ENCODE measurements at places on chromosomes 4 and X.
A peak's percentile ranks its signal among the peaks of the same experiment; 100 is the strongest.

DNA sequence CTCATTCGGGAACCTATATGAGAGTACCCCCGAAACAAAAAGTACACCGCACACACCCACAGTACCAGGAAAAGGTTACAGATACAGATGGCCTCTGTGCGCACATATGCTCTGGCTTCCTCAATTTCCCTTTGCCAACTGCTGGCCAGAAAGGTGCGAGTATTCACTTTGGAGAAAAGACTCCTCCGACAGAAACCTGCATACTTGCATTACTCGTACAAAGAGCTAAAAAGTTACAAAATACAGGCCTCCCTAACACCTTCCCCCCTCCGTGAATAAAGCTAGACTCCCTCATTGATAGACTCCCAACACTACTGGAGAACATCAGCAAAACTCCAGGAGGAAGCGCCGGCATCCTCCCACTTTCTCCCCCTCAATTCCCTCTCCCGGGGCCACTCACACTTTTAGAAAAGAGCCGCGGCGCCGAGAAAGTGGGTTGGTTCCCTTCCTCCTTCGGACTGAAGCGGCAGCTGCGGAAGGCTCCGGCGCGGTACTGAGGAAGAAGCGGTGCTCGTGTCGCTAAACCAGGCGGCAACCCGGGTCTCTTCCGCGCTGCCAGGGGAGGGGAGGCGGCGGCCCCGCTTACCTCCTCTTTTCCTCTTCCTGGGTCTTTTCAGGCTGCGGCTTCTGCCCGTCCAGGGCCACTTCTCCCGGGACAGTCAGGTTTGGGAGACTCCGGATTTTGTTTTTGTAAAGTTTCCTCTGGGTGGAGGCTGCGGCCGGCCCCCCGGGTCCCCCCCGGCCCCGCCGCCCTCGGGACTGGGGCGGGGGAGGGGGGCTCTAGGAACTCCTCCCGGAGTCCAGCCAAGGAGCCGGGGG is 1.1 kb downstream of the FBXW7 start:
- peak; percentile 76 for DNase-seq

GRCh38 chr4:90992213-90992612 is 865.0 kb downstream of the CCSER1 start:
- DNase-seq, result no peak

- DNase-seq, result no peak
Measured at GRCh38 chr4:78940752-78941151, 1.5 kb upstream of the PAQR3 start.

DNA sequence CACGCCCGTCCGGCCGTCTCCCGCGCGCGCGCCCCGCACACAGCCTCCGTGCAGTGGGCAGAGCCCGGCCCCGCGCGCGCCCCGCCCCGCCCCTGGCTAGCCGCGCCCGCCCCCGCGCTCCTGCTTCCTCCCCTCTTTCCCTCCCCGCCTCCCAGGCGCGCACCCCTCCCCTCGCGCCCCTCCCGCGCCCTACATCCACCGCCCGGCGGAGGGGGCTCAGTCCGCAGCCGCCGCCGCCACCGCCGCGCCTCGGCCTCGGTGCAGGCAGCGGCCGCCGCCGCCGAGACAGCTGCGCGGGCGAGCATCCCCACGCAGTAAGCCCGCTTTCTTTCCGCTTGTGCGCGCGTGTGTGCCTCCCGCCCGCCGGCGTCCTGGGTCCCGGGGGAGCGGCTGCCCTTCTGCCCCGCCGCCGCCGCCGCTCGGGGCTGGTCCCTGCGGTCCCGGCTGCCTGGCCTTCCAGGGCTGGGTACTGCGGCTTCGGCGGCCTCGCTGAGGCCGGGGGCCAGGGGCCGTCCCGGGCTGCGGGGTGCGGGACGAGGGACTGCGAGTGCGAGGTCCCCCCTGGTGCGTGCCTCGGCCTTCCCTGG is at the start of gene FHL1:
TSS of gene FHL1 (plus strand) at position 219 of the 587 bp plus-strand sequence.
- no peak for DNase-seq

- DNase-seq, result no peak
Measured at GRCh38 chr4:34432706-34433105, 1811.6 kb downstream of the ARAP2 start.

GRCh38 chr4:17109126-17109525 is 210.7 kb upstream of the LDB2 start:
- DNase-seq, result no peak

GRCh38 chr4:142347241-142347640 is 498.9 kb downstream of the INPP4B start:
- no peak for DNase-seq

GRCh38 chr4:138052806-138053632 is 189.1 kb downstream of the SLC7A11 start:
- DNase-seq, result no peak

- no peak for DNase-seq
Measured at GRCh38 chrX:30181353-30181752, 34.0 kb upstream of the MAGEB2 start.

DNA sequence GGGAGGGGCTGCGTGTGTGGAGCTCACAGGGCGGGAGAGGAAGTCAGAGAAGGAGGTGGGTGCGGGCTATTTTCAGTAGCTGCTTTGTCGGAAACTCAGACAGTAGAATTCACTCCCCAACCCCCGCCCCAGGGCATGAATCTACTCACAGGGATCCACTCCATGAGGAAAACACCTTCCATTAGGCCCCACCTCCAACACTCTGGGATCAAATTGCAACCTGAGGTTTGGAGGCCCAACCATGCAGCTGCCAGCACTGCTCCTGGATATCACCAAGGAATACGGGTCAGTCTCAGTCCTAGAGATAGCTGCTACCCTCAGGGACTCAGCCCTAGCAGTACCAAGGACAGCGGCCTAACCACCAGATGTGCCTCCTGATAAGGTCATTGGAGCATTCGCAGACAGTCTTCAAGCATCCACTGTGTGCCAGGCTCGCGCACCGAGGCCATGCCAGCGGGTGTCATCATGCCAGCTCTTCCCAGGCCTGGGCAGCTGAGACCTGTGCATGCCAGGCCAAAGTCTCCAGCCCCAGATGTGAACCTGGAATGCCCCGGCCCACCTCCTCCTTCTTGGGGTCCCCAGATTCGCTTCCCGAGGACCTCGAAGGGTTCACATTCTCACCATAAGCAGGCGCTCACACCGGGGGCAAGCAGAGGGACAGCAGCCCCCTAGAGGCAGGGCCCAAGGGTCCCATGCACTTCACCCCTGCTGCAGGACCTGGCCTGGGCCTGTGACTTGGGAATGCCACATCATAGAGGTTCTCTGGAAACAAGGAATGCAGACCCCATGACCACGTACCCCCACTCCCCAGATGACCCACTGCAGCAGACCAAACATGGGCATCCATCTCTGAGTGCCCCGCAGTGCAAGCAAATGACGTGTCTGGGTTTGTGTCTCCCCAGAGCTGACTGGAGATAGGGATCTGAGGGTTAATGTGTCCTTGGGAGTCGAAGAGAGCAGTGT is 102.3 kb downstream of the ADRA2C start:
- DNase-seq, result no peak

DNA sequence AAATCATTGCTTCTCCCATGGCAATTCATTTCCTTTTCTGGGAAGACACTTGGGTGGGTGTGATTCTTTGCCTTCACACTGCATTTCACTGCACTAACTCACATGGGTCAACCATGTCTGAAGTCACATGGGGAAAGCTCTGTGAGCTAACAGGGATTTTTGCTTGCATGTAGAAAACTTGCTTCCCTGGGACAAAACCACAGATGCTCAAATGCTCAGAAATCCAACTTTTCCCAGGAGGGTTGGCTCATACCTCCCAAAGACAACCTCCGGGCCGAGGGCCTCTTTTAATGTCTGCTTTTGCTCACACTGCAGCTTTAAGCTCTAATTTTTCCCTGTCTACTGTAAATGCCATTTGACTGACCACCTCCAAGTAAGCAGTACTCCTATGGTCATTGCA is 1695.2 kb downstream of the STIM2 start:
- DNase-seq, result no peak

DNA sequence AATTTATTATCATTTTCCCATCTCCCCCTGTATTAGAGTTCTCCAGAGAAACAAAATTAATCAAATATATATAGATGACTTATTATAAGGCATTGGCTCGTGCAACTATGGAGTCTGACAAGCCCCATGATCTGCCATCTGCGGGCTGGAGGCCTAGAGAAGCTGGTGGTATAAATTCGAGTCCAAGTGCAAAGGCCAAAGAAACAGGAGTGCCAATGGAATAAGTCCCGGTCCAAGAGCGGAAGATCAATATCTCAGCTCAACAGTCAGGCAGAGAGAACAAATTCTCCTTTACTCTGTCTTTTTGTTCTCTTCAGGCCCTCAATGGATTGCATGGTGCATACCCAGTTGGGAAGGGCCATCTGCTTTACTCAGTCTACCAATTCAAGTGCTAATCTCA is 178.8 kb downstream of the NWD2 start:
- no peak for DNase-seq

DNA sequence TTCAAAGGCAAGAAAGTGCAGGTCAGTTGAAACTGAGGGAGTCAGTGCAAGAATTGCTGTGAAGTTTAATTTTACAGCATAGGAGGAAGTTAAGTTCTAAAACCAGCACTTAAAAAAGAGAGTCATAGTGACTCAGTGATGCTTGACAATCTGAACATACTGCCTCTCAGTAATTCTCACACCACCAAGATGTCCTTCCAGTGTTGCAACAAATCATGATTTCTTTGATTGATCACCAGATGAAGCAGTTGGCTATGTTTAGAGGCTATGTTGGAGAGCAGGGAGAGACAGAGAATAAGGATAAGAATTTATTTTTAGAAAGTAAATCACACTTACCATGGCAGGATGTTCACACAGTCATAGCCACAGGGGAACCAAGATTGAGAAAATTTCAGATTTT is 13.2 kb downstream of the TRIM2 start:
- peak; percentile 40 for DNase-seq

GRCh38 chr4:157898836-157899605 is 273.8 kb downstream of the GASK1B start:
- no peak for DNase-seq

GRCh38 chr4:62407534-62407933 is 1207.4 kb downstream of the ADGRL3 start:
- DNase-seq, result peak; percentile 27

DNA sequence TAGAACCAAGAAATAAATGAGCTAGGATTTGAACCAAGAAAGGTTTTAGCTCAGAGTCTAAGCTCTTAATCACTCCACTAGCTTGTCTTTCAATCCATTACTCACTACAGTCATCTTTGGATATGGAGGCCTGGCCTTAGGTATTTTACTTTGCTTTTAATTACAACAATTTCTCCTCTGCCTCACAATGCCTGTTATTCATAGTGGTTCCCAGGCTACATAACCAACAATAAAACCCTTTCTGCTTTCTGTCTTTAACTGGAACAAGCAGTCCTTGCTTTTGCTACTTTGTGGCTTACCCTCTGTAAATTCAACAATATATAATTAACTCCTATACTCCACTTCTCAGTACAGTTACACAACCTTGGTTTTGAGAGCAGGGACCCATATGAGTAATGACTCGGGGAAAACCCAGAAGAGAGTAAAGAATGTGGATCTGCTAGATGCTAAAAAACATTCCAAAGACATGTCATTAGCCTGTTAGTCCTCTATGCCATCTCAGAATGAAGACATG is 94.7 kb upstream of the NAP1L5 start:
- peak; percentile 29 for DNase-seq
